ENCODE measurements at places on chromosomes 11 and 22.

DNA sequence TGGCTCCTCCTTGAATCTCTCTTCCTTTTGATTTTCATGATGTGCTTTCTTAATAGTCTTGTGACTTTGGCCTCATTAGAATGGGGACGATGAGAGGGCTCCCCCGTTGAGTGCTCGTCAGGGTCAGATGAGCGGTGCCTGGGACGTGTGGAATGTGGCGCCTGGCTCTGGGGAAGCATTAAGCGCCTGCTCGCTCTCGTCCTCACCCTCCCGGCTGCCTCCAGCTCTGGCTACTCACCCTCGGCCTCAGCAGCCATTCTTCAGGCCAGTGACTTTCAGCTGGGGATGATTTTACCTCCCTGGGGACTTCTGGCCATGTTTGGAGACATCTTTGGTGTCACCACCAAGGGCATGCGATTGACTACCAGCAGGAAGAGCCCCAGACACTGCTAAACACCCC, 69.7 kb downstream of the RPS6KA4 start:
- DNase-seq: no peak

GRCh38 chr22:40982482-40983385, 31.6 kb downstream of the RBX1 start:
- no peak for DNase-seq

GRCh38 chr11:75891947-75892739, 77.1 kb downstream of the UVRAG start:
- DNase-seq: no peak

DNA sequence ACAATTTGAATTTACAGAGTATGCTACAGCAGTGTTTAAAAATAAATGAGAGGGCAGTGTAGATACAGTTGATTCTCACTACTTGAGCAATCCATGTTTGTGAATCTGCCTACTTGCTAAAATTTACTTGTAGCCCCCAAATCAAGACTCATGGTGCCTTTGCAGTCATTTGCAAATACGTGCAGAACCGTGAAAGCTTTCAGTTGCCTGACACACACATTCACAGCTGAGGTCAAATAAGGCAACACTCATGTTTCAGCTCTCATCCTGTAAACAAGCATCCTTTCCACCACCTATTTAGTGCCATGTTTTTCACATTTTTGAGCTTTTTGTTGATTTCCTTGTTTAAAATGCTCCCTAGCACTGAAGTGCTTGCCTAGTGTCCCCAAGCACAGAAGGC, 32.5 kb upstream of the RASL10A start:
- no peak for DNase-seq

GRCh38 chr11:293852-294661, 5.1 kb downstream of the PGGHG start:
- DNase-seq: no peak

DNA sequence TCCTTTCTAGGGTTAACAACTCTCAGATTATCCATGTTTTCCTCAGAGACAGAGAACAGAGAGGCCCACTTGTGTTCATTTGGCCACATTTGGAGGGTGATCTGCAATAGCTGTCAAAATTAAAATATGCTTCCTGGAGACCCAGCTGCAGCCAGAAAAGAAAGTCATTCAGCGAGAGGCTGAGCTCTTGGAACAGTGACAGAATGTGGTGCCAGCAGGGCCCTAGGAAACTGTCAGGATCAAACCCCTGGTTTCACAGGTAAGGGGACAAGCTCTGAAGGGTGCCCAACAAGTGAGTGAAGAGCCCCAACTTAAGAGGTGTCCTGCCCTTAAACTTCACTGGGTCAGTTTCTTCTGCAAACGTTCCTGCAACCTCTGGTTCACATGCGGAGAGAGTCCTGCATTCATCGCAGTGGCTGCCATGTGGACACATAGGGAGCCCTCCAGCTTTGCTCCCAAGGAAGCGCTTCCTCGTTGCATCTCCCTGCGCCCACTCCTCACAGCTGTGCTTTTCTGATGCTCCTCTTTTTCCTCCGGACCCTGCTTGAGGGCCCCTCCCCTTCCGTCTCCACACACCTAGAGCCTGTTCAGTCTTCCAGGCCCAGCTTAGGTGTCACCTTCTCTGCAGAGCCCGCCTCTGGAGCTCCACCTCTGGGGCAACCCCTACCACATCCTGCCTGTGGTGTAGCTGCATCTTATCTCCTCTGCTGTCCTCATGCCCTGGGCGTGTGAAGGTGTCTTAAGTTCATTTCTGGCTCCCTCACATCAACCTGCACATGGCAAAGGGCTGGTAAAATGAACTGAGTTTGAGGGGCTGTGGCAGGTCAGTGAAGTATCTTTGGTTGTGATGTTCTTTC, 3.9 kb downstream of the UCP3 start:
- no peak for DNase-seq

DNA sequence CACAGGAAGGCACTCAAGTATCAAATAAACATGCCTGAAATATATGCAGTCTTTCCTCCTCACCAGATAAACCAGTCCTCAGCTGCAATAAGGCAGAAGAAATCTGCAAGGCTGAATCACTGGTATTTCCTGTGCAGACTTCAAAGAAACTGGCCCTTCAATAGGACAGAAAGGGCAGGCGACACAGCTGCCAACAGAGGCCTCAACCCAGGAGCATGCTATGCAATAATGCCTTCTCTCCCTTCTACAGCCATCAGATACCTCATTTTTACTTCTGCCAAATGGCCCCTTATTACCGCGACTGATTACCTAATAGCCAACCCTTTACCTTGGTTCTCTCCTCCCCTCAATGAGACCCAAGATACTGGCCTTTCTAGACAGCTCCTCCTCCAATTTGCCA, 8.0 kb downstream of the NUMA1 start:
- no peak for DNase-seq

GRCh38 chr22:26041931-26042330, 127.3 kb upstream of the SEZ6L start:
- no peak for DNase-seq

GRCh38 chr11:102320188-102320587, 2.9 kb downstream of the BIRC3 start:
- no peak for DNase-seq

- no peak for DNase-seq
Observed at GRCh38 chr11:28137832-28138231, 29.6 kb downstream of the METTL15 start.

GRCh38 chr11:126229858-126230540, 18.4 kb downstream of the FAM118B start:
- DNase-seq: no peak

DNA sequence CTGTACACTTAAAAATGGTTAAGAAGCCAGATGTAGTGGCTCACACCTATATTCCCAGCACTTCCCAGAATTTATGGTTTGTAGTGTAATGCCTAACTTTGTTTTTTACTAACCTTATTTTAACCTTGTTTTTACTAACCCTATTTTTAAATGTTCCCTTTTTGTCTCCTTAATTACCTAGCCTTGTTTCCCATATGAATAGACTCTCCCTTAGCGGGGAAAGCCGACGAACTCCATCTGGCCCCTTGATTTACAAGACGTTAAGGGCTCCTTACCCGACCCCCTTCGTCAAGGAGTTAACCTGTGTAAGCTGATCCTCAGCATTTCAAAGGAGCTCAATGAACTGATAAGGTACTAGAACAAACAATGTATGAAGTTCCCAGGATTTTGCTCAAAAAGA, 17.1 kb downstream of the APOBEC3H start:
- DNase-seq: no peak

DNA sequence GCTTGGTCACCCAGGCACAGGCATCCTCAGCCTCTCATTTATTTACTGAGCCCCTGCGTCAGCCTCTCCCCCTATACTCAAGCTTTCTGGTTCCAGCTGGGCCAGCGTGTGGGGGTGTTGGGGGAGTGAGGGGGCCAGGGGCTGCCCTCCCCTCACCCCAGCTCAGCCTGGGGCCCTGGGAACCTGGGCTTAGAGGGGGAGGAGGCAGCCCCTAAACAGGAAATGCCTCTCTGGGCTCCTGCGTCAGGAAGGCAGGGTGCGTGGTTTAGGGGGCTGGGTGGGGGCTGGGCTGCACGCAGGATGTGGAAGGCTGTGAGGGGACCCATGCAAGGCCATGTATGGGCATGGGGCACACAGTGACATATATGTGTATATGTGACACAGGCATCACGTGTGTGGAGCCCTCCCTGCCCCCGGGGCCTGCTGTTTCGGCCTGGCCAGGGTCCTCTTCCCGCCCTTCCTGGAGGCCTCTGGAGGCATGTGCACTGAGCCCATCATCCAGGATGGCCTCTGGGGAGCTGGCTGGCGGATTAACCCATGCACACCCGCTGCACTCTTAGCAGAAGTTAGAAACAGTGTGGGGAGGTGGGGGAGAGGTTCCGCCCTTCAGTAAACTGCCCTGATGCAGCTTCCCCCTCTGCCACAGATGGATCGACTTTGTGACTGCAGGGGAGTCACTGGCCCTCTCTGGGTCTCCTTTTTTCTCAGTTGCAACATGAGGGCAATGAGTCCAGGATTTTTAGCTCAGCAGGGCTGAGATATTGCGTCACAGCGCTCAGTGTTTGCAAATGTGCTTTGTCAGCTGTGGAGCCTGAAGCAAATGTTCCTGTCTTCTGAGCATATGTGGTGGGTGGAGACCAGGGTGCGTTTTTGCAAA, 1.1 kb upstream of the CD248 start:
- DNase-seq: no peak

GRCh38 chr22:43946384-43946667, 8.9 kb upstream of the SAMM50 start:
- no peak for DNase-seq

GRCh38 chr11:35539781-35540281, 14.4 kb upstream of the PAMR1 start:
- no peak for DNase-seq

DNA sequence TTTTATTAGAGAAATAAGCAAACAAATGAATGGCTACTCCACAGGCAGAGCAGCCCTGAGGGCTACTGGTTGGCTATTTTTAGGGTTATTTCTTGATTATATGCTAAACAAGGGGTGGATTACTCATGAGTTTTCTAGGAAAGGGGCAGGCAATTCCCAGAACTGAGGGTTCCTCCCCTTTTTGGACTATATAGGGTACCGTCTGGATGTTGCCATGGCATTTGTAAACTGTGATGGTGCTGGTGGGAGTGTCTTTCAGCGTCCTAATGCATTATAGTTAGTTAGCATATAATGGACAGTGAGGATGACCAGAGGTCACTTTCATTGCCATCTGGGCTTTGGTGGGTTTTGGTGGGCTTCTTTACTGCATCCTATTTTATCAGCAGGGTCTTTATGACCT, 19.2 kb downstream of the SLC22A6 start:
- DNase-seq: no peak

DNA sequence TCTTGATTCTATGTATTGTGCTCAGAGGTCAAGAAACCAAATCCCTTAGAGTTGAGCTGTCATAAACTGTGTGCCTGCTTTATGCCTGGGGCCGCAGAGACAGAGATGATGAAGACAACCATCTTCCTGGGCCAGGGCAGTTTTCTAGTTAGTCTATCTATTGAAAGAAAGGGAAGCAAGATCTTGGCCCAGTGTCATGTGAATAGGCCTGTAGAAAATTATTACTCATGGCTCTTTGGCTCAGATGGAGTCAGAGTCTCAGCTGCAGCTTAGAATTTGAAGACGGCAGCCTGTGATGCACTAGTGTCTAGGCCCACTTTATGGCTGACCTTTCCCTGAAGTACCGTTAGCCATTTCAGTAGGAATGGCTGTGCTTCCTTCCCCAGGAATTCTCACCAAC, 112.0 kb downstream of the DBX1 start:
- no peak for DNase-seq

DNA sequence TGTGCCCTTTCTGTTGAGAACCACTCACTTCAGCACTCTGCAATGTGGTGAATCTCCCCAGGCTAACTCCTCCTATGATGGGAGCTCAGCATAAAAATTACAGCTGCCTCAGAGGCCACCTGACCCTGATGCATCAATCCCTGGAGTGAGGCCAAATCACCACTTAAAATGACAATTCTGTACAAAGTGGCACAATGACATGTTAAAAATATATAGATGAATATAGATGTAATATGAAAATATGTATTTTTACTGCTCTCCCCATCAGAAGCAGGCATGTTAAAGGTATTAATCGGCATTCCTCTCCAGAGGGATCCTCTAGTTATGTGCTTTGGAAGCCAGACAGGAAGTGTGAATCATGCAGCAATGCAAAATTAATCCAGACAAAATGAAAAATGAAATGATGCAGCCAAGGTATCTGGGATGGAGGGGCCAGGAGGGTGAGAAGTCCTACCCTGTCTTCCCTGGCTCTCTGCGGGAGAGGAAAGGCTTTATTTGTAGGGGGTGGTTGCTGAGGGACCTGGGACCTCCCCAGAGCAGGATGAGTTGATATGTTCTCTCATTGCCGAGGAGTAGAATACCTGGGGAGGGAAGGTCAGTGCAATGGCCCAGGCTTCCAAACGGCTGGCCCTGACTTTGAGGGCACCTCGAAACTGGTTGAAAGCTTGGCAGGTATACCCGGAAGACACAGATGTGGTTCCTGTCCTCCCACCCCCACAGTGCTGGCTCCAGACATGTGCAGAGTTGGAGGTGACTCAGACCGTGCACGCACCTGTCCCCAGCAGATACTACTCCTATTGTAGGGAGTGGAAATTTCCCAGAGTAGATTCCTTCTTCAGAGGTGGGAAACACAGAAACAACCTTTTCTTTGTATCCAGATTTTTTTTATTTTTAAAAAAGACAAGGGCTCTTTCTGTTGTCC, 347.9 kb upstream of the NCAM1 start:
- DNase-seq: peak; percentile 57

DNA sequence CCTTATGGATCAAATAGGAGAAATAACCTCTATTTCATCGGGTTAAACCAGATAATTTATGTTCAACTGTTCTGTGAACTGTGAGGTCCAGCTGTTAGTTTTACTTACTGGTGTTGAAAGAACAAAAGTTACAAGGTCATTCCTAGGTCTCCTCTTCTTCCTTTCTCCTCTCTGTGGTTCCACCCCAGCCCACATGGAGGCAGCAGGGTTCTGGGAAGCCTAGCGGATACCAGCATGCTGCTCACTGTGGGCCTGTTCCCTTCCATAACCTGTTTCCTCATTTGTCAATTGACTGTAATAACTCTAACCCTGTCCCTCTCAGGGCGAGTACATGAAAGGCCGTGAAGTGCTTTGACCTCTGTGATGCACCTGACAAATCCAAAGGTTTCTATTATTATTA, 27.8 kb downstream of the RELT start:
- no peak for DNase-seq

DNA sequence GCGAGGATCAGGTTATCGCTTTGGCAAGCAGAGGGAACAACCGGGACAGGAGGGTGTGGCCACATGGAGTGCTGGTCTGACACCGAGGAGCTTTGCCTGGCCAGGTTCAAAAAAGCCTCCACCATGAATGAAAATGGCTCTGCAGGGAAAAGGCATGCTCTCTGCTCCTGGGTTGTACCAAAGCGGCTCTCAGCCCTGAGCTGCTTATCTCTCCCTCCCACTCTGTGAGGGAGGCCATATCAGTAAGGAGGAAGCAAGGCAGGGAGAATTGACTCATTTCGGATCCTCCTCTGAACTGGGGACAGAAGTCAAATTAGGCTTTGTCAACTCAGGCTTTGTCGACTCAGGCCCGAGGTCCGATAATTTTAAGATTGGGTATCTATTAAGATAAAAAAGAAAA, 82.9 kb upstream of the CRTAM start:
- DNase-seq: no peak

DNA sequence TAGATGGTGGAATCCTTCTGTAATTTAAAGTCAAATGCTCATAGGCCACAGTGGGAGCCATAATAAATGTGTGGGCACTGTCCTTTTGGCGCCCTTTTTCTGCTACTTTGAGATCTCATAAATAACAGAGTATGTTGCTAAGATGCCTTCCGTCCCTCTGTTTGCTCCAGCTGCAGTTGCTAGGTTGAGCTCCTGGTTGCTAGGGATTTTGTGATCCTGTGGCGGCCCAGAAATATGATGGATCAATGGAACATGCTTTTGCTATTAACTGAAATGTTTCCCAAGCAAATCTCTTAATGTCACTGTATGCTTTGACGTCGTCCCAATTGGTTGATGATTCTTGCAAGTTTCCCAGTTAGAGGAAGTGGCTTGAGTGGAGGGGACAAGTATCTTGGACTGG, 53.5 kb downstream of the MYO18B start:
- DNase-seq: no peak

All from NCI-H187 (cell line).